ENCODE measurements at places on chromosomes 6 and 20.
A peak's percentile ranks its signal among the peaks of the same experiment; 100 is the strongest.

DNA sequence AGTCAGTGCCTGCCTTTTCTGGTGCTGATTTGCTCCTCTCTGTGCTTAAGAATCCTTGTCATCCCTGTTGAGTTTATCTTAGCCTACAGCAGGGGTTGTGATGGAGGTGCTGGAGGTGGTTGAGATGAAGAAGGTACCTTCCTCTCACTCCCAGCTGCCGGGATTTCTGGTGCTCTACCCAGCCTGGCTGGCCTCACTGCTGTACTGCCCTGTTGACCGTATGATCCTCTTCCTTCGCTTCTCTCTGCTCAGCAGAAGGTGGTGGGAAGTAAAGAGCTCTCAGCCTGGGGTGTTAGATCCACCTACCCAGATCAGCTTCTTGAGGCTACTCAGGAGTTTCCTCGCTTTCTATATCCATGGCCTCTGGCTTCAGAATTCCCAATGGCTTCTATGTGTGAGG, 101.0 kb upstream of the NXT1 start:
- H3K27ac ChIP-seq: no peak overlapping the region
- no peaks in the 10 kb centered on the region for H3K4me1 ChIP-seq
- H3K27me3 ChIP-seq: peaks cover 3% of the 10 kb centered on the region
- no peak for DNase-seq
- H3K4me3 ChIP-seq: no peak overlapping the region
- H3K36me3 ChIP-seq: no peaks in the 10 kb centered on the region

DNA sequence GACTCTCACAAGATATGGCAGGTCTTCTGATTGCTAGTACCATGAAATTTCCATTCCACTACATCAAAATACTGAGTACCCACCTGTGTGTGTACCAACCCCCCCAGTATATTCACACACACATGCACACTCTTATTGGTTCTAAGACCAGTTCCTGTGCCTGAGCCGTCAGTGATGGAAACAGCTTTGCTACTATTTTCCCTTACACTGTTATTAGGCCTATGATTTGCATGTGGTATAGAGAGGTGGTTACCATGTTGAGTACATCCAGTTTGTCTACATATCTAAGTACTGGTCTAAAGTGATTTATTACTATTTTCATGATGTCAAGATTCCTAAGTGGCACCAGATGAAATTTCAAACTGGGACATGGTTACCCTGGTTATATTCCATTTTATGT, 459.9 kb downstream of the BCKDHB start:
- no peaks in the 10 kb centered on the region for H3K27me3 ChIP-seq
- H3K36me3 ChIP-seq: no peaks in the 10 kb centered on the region
- H3K27ac ChIP-seq: no peak overlapping the region
- no peaks in the 10 kb centered on the region for H3K4me1 ChIP-seq

GRCh38 chr6:159090530-159091480, 46.0 kb upstream of the TAGAP start:
- no peak overlapping the region for H3K4me3 ChIP-seq
- no peaks in the 10 kb centered on the region for H3K27me3 ChIP-seq
- no peak overlapping the region for H3K27ac ChIP-seq

GRCh38 chr20:39795401-39796272, 833.5 kb downstream of the DHX35 start:
- H3K27me3 ChIP-seq: no peaks in the 10 kb centered on the region
- no peaks in the 10 kb centered on the region for H3K4me1 ChIP-seq
- H3K4me3 ChIP-seq: no peak overlapping the region
- no peak overlapping the region for H3K27ac ChIP-seq

- peaks cover 41% of the 10 kb centered on the region for H3K4me1 ChIP-seq
- H3K4me3 ChIP-seq: peak overlapping the region; percentile 97
- H3K27ac ChIP-seq: peak overlapping the region; percentile 94
- DNase-seq: peak; percentile 74
- H3K27me3 ChIP-seq: no peaks in the 10 kb centered on the region
Measured at GRCh38 chr6:135183002-135183531, 2.0 kb downstream of the MYB start.

DNA sequence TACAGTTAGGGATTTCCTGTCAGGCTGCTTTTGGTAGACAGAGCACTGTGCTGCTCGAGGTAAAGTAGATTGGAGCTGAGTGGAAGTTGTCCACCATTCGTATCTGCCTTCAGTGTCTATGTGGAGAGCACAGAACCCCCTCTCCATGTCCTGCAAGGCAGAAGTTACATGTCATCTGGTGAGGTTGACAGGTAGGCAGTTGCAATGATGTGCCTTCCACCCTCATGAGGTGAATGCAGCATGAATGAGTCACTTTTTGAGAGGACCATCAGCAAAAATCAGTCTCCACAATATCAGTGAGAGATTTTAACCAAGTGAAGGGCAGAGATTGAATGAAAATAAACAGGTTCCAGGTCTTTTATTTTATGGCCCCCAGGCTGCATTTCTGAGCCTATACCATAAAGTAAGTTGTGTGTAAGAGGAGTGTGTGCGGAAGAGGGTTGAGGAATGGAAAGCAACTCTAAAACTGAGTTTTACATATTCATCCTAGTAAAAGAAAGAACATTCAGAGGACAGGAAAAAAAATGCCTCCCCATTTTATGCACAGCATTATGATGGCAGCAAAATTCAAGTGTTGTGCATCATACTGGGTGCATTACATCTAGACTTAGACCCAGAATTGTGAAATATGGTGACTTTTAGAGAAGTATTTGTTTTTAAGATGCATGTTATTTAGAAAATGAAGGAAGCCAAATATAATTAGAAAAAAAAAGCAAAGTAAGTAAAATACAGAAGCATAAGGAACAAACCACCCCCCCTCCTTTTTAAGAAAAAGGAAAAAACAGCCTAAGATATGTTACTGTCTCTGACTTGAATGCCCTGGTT, 15.8 kb downstream of the TRAPPC3L start:
- H3K4me1 ChIP-seq: no peaks in the 10 kb centered on the region
- H3K36me3 ChIP-seq: no peaks in the 10 kb centered on the region
- H3K4me3 ChIP-seq: no peak overlapping the region

GRCh38 chr6:125537090-125537489, 212.3 kb upstream of the HEY2 start:
- no peak for DNase-seq
- no peak overlapping the region for H3K4me3 ChIP-seq
- H3K36me3 ChIP-seq: no peaks in the 10 kb centered on the region

DNA sequence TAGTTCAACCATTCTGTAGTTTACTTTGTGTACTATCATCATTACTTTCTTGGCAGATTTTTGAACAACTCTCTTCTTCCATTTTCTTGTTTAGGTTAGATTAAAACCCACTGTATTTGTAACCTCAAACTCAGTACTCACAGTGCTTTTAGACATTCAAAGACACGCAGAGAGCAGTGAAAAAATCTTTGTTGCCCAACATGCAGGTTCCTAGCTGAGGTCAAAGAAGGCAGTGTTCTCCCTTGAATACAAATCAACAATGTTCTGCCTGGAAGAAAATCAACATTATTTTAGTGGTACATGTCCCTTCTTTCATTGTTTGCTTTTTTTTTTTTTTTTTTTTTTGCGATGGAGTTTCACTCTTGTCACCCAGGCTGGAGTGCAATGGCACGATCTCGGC, 11.2 kb downstream of the CYB5R4 start:
- H3K36me3 ChIP-seq: peaks cover 50% of the 10 kb centered on the region
- H3K4me1 ChIP-seq: peaks cover 6% of the 10 kb centered on the region
- no peak for DNase-seq
- no peak overlapping the region for H3K4me3 ChIP-seq

DNA sequence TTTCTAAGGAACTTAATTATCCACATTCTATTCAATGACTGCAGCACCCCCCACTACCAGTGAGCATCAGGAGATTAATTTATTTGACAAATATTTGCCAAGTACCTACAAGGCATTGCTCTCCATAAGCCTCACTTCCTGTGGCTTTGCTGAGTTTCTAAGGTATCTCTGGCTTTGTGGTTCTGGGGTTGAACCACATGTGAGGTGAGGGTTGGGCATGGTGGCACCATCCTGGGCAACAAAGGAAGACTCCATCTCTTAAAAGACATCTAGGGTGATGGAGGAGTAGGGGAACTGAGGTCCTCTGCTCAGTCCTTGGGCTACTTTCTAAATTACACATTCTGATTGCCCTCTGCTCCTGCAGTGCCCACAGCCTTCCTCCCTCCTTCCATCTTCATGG, 25.5 kb upstream of the WFDC2 start:
- no peaks in the 10 kb centered on the region for H3K27me3 ChIP-seq
- H3K4me3 ChIP-seq: no peak overlapping the region
- H3K36me3 ChIP-seq: no peaks in the 10 kb centered on the region
- peak; percentile 15 for DNase-seq
- peaks cover 26% of the 10 kb centered on the region for H3K4me1 ChIP-seq

GRCh38 chr6:134058622-134059366, 6.4 kb upstream of the SLC2A12 start:
- peaks cover 14% of the 10 kb centered on the region for H3K27me3 ChIP-seq
- H3K27ac ChIP-seq: no peak overlapping the region
- DNase-seq: no peak
- no peak overlapping the region for H3K4me3 ChIP-seq

DNA sequence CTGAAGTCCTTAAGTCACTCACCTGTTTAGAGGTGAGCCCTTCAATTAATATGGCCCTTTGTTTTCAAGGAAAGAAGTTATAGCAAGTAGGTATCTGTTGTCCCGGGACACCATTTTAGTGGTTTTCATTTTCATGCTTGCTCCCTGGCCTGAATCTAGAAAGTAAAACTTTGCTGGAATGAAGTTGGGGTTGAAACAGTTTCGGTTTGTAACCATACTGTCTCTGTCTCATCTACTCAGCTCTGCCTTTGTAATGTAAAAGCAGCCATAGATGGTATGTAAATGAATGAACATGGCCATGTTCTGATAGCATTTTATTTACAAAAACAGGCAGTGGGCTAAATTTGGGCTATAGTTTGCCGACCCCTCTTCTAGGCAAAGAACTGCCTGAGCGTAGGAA, 64.9 kb upstream of the GNRH2 start:
- peaks cover 45% of the 10 kb centered on the region for H3K36me3 ChIP-seq
- no peaks in the 10 kb centered on the region for H3K27me3 ChIP-seq
- H3K4me3 ChIP-seq: no peak overlapping the region
- H3K4me1 ChIP-seq: peaks cover 30% of the 10 kb centered on the region
- H3K27ac ChIP-seq: peak overlapping the region; percentile 7
- no peak for DNase-seq

GRCh38 chr6:165118736-165119135, 190.7 kb downstream of the C6orf118 start:
- H3K27me3 ChIP-seq: no peaks in the 10 kb centered on the region
- H3K4me3 ChIP-seq: no peak overlapping the region
- no peaks in the 10 kb centered on the region for H3K4me1 ChIP-seq
- DNase-seq: no peak

DNA sequence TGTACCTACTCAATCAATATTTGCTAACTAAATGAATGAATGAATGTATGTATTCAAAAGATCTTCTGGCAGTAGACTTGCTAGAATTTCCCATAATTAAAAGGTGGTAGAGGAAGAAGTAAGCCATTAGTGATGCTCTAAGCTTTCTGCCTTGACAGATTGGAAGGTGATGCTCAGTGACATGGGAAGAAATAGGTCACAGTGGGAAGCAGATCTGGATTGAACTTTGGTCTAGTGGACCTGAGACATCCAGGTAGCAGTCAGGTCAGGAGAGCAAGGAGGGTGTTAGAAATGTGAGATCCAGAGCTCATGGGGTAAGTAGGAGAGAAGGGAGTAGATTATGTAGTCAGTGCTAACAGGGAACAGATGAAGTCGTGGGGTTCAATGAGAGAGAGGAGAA, 106.4 kb downstream of the SNX5 start:
- no peak for DNase-seq
- H3K4me1 ChIP-seq: peaks cover 22% of the 10 kb centered on the region
- no peak overlapping the region for H3K27ac ChIP-seq
- H3K4me3 ChIP-seq: no peak overlapping the region
- no peaks in the 10 kb centered on the region for H3K36me3 ChIP-seq

DNA sequence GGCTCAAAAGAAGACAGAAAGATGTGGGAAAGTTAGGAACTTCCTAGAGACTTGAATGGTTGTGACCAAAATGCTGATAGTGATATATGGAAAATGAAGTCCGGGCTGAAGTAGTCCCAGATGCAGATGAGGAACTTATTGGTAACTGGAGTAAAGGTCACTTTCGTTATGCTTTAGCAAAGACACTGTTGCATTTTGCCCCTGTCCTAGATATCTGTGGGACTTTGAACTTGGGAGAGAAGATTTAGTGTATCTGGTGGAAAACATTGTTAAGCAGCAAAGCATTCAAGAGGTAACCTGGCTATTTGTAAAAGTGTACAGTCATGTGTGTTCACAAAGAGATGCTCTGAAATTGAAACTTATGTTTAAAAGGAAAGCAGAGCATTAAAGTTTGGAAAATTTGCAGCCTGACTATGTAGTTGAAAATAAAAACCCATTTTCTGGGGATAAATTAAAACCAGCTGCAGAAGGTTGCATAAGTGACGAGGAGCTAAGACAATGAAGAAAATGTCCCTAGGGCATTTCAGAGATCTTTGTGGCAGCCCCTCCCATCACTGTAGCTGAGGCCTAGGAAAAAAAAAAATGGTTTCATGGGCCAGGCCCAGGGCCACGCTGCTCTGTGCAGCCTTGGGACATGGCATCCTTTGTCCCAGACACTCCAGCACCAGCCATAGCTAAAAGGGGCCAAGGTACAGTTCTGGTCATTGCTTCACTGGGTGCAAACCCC, 1692.2 kb downstream of the HACE1 start:
- no peak overlapping the region for H3K27ac ChIP-seq
- no peak for DNase-seq
- no peaks in the 10 kb centered on the region for H3K4me1 ChIP-seq
- no peak overlapping the region for H3K4me3 ChIP-seq
- H3K36me3 ChIP-seq: no peaks in the 10 kb centered on the region

DNA sequence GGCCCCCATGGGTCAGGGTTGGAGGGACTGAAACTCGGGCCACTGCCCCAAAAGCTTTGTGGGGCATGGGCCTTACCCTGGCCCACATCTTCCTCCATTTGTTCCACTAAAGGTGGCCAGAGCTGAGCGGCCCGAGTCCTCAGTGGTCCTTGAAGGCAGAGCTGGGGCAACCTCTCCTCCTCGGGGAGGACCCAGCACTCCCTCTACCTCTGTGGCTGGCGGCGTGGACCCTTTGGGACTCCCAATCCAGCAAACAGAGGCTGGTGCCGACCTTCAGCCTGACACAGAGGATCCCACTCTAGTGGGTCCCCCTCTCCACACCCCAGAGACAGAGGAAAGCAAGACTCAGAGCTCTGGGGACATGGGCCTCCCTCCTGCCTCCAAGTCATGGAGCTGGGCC, 9.3 kb downstream of the LPIN3 start:
- H3K4me1 ChIP-seq: no peaks in the 10 kb centered on the region
- no peaks in the 10 kb centered on the region for H3K36me3 ChIP-seq
- H3K27me3 ChIP-seq: no peaks in the 10 kb centered on the region
- DNase-seq: no peak
- H3K4me3 ChIP-seq: no peak overlapping the region

All from activated T-helper 2 cell treated with anti-CD3 and anti-CD28 coated beads, Interferon-gamma antibody, Interleukin-2, Interleukin-4, amounts not matched to agents 10 μg/mL and 5 μg/mL and 100 μg/mL, durations not matched to agents 14 hours and 24 hours and 36 hours (primary cell).